ENCODE measurements at places on chromosomes 11 and 22. TPM values are rescaled to one million over a fixed set of nuclear protein-coding genes. Genes with fewer than 3 reads are reported as not detected.

DNA sequence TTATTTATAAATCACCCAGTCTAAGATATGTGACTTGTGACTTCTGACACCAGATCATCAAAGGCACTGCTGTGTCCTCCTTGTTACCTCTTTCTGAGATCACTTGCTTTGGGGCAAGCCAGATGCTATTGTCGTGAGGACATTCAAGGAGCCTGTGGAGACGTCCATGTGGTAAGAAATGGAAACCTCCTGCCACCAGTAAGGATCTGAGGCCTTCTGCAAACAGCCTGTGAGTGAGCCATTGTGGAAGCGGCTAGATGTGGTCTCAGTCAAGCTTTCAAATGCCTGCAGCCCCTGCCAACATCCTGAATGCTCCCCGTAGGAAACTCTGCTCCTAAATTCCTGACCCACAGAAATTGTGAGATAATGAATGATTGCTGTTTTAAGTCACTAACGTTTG lies 11.7 kb upstream of the RDX start:
- DNase-seq = no peak

SLC25A18 gene
- 2.1 TPM for polyA plus RNA-seq

DNA sequence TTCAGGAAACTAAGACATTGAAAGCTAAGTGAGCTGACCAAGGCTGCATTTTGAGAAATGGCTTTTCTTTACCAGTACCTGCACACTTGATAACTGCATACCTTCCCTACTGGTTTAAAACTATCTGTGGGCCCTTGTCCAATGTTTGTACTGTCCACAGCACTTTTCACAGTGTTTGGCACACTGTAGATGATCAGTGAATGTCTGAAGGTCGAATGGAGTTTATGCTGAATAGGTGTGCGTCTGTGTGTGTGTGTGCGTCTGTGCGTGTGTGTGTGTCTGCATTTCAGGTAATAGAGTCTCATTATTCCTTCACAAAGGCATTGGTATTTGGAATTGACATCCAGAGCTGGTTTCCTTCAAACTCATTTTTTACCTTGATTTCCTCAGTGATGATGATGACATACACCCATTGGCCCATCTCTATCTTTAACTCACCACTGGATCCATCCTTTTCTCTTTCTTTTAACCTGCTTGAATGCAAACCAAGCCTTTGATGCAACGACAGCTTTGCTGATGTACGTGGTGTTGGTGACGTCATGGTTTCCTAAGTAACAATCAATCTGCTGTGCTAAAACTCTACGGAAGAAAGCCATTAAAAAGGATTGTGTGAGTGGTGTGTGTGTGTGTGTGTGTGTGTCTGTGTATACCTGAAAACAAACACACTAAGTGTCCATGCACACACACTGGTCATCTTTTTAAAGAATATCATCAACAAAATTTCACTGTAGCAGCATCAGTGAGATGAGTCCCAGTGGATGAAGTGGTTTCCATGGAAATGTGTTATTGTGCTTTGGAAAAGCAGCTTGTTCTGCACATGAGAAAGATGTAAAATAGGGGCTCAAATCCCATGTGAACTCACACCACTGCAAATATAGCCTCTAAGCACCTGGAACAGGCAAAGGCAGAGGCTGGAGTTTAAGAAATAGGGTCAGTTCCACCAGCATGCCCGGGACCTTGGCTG lies 490.2 kb upstream of the B3GAT1 start:
- DNase-seq = no peak

ANO9 gene
- polyA plus RNA-seq = 9.8 TPM

GRCh38 chr11:43709689-43710088 lies 29.2 kb downstream of the HSD17B12 start:
- no peak for DNase-seq
